Vein endothelial cell (primary cell): ENCODE measurements at places on chromosomes 1 and 21. TPM values are rescaled to one million over a fixed set of nuclear protein-coding genes. Genes with fewer than 3 reads are reported as not detected.

Gene PALMD
- 137 and 182 TPM in 2 replicates for total RNA-seq

Gene NR0B2
- total RNA-seq = not detected in 2 replicates

Gene ODF2L
- 47.4 and 90.2 TPM in 2 replicates for total RNA-seq

Gene OXCT2
- total RNA-seq = 2.3 and 2.9 TPM in 2 replicates

Gene VHLL
- total RNA-seq = 0.33 TPM in 1 of 2 replicates, not detected in the other
